Hematopoietic multipotent progenitor cell treated with erythropoietin and hydrocortisone succinate and interleukin-3 and kit ligand, for 15 days (in vitro differentiated cells): ENCODE measurements at places on chromosomes 2 and 18.

DNA sequence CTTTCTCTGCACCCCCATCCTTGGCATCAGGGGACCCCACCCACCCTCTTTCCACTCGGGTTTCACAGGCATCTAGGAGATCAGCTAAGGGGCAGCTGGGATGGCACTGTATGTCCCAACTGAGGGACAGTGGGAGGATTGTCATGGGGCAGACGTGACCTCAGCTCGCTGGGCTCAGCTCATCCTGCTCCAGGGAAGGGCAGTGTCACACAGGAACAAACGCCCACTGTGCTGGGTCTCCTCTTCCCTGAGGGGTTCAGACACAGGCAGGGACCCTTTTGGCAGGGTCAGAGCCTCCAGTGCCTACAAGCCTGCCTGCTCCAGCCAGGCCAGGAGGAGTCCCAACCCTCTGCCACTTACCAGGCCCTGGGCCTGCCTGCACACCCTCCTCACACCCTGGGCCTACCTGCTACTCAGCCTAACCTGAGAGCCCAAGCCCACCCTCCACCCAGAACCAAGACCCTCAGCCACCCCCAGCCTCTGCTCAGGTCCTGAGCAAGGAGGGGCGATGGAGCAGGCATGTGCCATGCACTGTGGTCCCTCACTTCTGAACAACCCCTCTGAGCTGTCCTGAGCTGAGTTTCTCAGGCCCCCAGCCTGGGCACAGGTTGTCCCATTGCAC lies 68.2 kb downstream of the HS1BP3 start:
- DNase-seq = no peak

GRCh38 chr18:26618135-26618534 lies 69.8 kb upstream of the KCTD1 start:
- no peak for DNase-seq

- DNase-seq = peak; percentile 84
Observed at GRCh38 chr2:85420536-85421259, 2.2 kb downstream of the SH2D6 start.

- no peak for DNase-seq
Observed at GRCh38 chr2:38932586-38932985, 42.9 kb downstream of the ARHGEF33 start.

- DNase-seq = no peak
Observed at GRCh38 chr2:232979871-232980461, 33.1 kb downstream of the NGEF start.

GRCh38 chr2:205850132-205850531 lies 167.8 kb downstream of the NRP2 start:
- DNase-seq = no peak

DNA sequence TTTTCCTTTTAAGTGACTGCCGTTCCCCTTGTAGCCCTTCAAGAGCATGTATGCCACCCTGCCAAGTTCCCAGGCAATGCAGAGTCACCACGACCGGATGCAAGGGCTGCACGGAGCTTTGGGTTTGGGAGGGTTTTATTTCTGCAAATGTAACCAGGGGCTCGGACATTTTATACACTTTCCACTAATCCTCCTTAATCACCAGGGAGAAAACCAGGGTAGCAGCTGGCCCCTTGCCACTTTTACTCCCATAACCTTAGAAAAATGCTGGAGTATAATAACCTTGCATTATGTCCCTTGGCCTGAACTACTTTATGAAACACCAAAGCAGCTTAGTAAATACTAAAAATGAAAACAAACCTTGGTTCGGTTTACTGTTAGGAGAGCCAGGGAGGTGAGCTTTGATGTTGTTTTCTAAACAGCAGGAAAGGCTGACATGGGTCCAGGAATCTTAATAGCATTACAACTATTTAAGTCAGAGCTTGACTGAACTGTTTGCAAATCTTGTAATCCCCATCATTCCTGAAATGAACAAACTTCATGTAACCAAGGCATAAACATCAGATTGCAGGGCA lies 152.8 kb upstream of the RIOK3 start:
- no peak for DNase-seq

GRCh38 chr2:173354073-173354581 lies 545 bp upstream of the CDCA7 start:
- DNase-seq = no peak

DNA sequence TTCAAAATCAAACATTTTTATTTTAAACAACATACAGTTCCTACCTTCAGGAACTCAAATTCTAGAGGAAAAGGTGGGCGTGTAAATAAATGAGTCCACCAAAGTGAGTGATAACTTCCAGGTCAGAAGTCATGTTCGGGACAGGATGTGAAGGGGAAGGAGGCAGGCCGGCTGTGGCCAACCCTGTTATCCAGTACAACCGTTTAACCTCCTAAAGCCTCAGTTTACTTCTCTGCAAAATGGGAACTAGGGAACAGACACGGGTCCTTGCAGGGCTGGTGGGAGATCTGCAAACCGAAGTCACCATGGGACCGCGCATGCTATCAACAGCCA lies 373 bp downstream of the EIPR1 start:
- DNase-seq = peak; percentile 22
